ENCODE measurements at places on chromosomes 12 and 14.

- DNase-seq, result no peak
These were observed 27.4 kb downstream of the GALNT16 start for GRCh38 chr14:69287098-69288010.

GRCh38 chr12:104272938-104273337 is 30.6 kb upstream of the EID3 start:
- DNase-seq, result no peak

- no peak for DNase-seq
These were observed 2.9 kb upstream of the PCNX1 start for GRCh38 chr14:70904373-70904772.

DNA sequence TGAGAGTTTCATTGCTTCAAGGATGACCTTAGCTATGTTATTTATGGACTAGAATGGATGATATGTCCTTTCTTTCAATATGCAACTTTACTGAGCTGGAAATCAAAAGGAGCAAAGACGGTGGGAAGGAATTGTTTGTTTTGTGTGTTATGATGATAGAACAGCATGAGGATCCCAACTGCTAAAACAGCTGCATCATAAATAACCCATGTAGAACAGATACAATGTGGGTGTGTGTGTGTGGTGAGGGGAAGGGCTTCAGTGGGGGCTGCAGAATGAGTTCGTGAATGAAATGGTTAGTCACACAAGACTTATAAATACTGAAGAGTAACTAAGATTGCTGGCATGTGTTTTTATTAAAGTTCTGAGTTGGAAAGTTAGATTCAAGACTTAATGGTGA is 80.1 kb downstream of the DACT1 start:
- no peak for DNase-seq

- DNase-seq, result no peak
These were observed 26.2 kb downstream of the BRF1 start for GRCh38 chr14:105274637-105275036.

- DNase-seq, result no peak
These were observed 41.3 kb downstream of the SSH1 start for GRCh38 chr12:108815875-108816594.

DNA sequence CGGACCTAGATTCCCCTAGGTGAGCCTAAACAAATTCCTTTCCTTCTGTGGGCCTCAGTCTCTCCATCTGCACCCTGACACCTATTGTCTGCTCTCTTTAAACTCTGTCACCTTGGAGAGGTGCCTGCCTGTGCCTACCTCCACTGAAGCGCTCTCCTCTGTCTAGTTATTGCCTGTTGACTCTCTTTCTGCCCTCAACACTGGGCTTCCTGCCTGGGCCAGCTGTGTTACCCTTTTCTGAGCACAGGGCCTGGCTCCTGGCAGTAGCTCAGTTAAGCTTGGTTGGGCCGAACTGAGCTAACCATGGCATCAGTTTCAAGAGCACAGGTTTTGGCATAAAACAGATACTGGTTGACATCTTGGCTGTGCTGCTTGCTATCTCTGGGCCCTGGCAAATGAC is 43.5 kb downstream of the PRMT8 start:
- no peak for DNase-seq

GRCh38 chr12:114220311-114220710 is 185.6 kb downstream of the TBX5 start:
- no peak for DNase-seq

GRCh38 chr12:62273724-62274380 is 13.6 kb downstream of the USP15 start:
- DNase-seq, result no peak

GRCh38 chr12:68620519-68621471 is 10.1 kb downstream of the RAP1B start:
- no peak for DNase-seq

- no peak for DNase-seq
These were observed 118.9 kb downstream of the CHST11 start for GRCh38 chr12:104575442-104576186.

- DNase-seq, result peak; percentile 89
These were observed 71.3 kb downstream of the TSPAN9 start for GRCh38 chr12:3148366-3149000.

Data from hindlimb muscle (tissue), 1 donor.